ENCODE measurements at places on chromosomes 2 and 18. TPM values are rescaled to one million over a fixed set of nuclear protein-coding genes. Genes with fewer than 3 reads are reported as not detected.

MREG gene
- total RNA-seq = 21.8 TPM

GRCh38 chr18:64734063-64734462 is 585.2 kb upstream of the LINC00305 start:
- no peak for DNase-seq
- no peaks in the 10 kb centered on the region for H3K4me1 ChIP-seq
- no peak overlapping the region for H3K4me3 ChIP-seq
- H3K27me3 ChIP-seq = no peaks in the 10 kb centered on the region
- no peak overlapping the region for H3K27ac ChIP-seq
- no peaks in the 10 kb centered on the region for H3K36me3 ChIP-seq

DNA sequence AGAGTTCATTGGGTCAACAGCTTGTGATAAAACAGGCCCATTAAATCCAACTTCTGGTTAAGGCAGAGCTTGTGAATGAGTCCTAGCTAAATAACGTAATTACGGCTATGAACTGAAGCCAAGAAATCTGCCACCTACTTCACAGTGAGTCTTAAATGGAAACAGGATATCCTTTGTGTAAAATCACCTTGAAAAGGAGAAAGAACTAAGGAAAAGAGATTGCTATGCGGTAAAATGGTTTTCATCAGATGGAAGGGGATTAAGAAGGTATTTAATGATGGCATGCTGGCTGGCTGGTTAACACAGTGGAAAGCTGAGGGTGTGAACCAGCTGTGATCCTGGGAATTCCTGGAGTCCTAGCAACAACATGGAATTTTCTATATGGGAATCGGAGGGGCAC is 156.6 kb downstream of the DOK6 start:
- H3K36me3 ChIP-seq = no peaks in the 10 kb centered on the region
- no peak for DNase-seq
- no peak overlapping the region for H3K27ac ChIP-seq
- no peak overlapping the region for H3K4me3 ChIP-seq
- no peaks in the 10 kb centered on the region for H3K4me1 ChIP-seq

- peaks cover 6% of the 10 kb centered on the region for H3K36me3 ChIP-seq
- no peak overlapping the region for H3K4me3 ChIP-seq
- DNase-seq = no peak
- H3K4me1 ChIP-seq = no peaks in the 10 kb centered on the region
- H3K27me3 ChIP-seq = no peaks in the 10 kb centered on the region
Observed at GRCh38 chr2:134359367-134360081, 105.7 kb downstream of the MGAT5 start.

CHST9 gene
- 3.0 TPM for total RNA-seq

DNA sequence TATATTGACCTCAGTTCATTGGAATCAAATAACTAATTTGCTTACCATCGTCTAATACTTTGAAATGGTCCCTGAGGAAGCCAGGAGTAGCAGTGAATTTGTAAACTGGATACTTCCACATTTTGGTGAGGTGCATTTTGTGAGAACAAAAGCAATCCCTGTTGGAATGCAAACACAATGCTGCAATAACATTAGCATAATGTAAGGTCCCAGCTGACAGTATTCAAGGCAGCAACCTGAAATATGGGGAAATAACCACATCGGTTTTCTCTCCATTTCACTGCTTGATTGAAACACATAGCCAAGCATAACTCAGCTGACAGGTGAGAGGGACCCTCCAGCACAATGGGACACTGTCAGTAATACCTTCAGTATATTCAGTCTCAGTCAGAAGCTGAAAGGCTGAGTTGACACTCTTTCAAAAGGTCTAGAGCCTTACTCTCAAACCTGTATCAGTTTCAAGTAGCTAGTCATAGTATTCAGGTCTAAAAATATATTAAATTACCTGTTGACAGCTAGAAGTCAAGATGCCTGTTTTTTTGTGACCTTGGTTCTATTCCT is 1311.9 kb upstream of the NRXN1 start:
- H3K27me3 ChIP-seq = no peaks in the 10 kb centered on the region
- DNase-seq = no peak
- peak overlapping the region; percentile 45 for H3K27ac ChIP-seq
- H3K36me3 ChIP-seq = no peaks in the 10 kb centered on the region

- no peaks in the 10 kb centered on the region for H3K4me1 ChIP-seq
- H3K27ac ChIP-seq = no peak overlapping the region
- H3K27me3 ChIP-seq = no peaks in the 10 kb centered on the region
Observed at GRCh38 chr2:134348760-134349159, 94.9 kb downstream of the MGAT5 start.

DNA sequence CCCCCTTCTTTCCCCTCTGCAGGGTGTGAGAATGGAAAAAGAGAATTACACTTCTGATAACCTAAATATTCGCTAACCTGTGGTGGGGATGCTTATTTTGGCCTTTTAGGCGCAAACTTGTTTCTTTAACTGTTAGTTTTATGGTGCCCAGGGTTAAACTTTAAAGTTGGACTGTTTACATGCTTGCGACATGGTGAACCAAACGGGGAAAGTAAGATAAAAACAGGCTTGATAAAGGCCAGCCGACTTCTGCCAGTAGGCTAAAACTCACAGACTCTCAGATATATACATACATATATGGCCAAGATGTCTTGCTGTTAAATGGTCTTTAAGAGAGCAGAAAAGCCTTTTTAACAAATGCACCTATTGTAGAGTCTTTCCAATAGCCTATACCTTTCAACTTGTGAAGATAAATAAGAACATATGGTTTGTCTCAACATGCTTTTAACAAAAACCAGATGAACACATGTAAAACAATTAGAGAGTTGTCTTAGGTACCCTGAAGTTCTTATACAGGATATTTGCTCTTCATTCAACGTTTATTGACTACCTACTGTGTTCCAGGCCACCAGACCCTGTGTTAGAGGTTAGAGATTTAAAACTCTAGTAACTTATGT is 29.0 kb downstream of the PRKCE start:
- H3K36me3 ChIP-seq = no peaks in the 10 kb centered on the region
- H3K4me1 ChIP-seq = peaks cover 2% of the 10 kb centered on the region
- DNase-seq = no peak
- H3K27ac ChIP-seq = no peak overlapping the region
- no peak overlapping the region for H3K4me3 ChIP-seq

- no peak overlapping the region for H3K4me3 ChIP-seq
- DNase-seq = no peak
- H3K27me3 ChIP-seq = no peaks in the 10 kb centered on the region
- H3K27ac ChIP-seq = no peak overlapping the region
Observed at GRCh38 chr2:12091201-12091806, 344.9 kb downstream of the LPIN1 start.

- no peaks in the 10 kb centered on the region for H3K27me3 ChIP-seq
- H3K27ac ChIP-seq = no peak overlapping the region
- H3K36me3 ChIP-seq = no peaks in the 10 kb centered on the region
- H3K4me1 ChIP-seq = peaks cover 2% of the 10 kb centered on the region
Observed at GRCh38 chr2:23399674-23400261, 14.8 kb downstream of the KLHL29 start.

DNA sequence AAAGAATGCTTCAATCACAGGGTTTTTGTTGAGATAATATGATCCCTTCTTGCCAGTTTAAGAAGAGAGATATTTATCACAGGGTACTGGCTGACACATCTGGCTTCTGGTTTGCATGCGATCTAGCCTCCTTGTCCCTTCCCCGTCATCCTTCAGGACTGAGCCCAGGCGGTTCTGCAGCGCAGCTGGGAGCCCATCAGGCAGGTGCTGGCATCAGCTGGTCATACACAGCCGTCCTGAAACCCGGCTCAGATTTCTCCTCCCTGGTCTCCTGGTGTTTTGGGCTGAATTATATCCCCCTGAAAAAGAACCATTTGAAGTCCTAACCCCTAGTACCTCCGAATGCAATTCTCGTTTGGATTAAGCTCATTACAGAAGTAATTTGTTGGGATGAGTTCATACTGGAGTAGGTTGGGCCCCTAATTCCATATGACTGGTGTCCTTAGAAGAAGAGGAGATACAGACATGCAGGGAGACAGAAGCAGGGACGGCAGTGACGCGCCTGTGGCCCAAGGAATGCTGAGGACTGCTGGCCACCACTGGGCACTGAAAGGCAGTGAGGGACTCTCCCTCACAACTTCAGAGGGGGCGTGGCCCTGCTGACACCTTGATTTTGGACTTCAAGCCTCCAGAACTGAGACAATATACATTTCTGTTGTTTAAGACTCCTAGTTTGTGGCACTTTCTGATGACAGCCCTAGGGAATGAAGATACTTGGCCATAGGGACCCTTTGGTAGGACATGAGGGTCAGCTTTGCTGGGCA is 83.9 kb upstream of the ODC1 start:
- no peak for DNase-seq
- H3K4me3 ChIP-seq = no peak overlapping the region
- H3K27ac ChIP-seq = no peak overlapping the region

GRCh38 chr18:72601481-72601880 is 57.3 kb upstream of the CBLN2 start:
- no peaks in the 10 kb centered on the region for H3K4me1 ChIP-seq
- H3K4me3 ChIP-seq = no peak overlapping the region
- DNase-seq = no peak
- no peak overlapping the region for H3K27ac ChIP-seq

DNA sequence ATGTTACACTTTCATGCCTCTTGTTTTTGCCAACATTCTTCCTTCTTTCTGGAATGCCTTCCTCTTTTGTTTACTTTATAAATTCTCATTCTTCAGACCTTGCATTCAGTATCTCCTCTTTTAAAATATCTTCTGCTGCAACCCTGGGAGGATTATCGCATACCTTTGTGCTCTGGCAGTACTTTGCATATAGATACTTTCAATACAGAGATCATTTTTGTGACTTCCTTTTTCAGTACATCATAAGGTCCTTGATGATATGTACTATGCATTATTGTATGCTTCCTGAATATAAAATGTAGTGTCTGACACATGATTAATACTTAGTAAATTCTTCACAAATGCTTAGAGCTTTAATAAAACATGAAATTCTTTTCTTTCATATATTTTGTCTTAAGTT is 538.7 kb downstream of the TRIB2 start:
- no peak overlapping the region for H3K27ac ChIP-seq
- no peaks in the 10 kb centered on the region for H3K4me1 ChIP-seq
- H3K4me3 ChIP-seq = no peak overlapping the region
- H3K27me3 ChIP-seq = no peaks in the 10 kb centered on the region

DNA sequence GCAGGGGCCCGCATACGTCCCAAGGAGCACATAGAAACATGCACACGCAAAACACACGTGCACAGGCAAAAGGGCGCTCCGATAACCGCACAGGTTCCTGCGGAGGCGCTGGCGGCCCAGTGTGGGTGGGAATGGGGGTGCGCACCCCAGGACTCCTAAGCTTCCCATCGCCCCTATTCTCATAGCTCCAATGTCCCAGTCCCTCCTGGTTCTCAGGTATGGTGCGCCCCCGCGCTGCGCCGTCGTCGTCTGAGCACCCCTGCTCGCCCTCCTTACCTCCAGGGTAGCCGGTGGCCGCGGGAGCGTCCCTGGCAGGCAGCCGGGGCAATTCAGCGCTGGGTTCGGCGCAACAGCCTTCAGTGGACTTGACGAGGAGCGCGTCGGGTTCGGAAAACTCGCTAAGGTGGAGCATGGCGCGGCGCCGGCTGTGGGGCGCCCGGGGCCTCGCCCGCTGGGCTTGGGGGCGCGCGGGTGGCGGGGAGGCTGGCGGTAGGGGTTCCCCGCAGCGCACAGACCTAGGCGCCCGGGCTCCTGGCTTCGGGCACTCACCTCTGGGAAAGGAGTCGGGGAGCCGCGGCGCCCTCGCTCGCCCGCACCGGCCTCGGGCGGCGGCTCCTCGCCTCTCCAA is 328 bp downstream of the EGR4 start:
- H3K4me1 ChIP-seq = no peaks in the 10 kb centered on the region
- H3K27ac ChIP-seq = no peak overlapping the region
- peaks cover 35% of the 10 kb centered on the region for H3K27me3 ChIP-seq
- H3K4me3 ChIP-seq = peak overlapping the region; percentile 80
- no peak for DNase-seq

ZEB2 gene
- 1.2 TPM for total RNA-seq

ATP8B1 gene
- total RNA-seq = 0.53 TPM

- DNase-seq = no peak
- no peaks in the 10 kb centered on the region for H3K4me1 ChIP-seq
- no peaks in the 10 kb centered on the region for H3K36me3 ChIP-seq
- H3K27ac ChIP-seq = no peak overlapping the region
- no peak overlapping the region for H3K4me3 ChIP-seq
Observed at GRCh38 chr2:210591663-210592062, 35.3 kb downstream of the CPS1 start.

- H3K4me1 ChIP-seq = no peaks in the 10 kb centered on the region
- no peak for DNase-seq
- no peak overlapping the region for H3K27ac ChIP-seq
- no peaks in the 10 kb centered on the region for H3K27me3 ChIP-seq
- H3K4me3 ChIP-seq = no peak overlapping the region
Observed at GRCh38 chr2:146730882-146731281, 1113.9 kb upstream of the ACVR2A start.

ABCG5 gene
- not detected for total RNA-seq

DNA sequence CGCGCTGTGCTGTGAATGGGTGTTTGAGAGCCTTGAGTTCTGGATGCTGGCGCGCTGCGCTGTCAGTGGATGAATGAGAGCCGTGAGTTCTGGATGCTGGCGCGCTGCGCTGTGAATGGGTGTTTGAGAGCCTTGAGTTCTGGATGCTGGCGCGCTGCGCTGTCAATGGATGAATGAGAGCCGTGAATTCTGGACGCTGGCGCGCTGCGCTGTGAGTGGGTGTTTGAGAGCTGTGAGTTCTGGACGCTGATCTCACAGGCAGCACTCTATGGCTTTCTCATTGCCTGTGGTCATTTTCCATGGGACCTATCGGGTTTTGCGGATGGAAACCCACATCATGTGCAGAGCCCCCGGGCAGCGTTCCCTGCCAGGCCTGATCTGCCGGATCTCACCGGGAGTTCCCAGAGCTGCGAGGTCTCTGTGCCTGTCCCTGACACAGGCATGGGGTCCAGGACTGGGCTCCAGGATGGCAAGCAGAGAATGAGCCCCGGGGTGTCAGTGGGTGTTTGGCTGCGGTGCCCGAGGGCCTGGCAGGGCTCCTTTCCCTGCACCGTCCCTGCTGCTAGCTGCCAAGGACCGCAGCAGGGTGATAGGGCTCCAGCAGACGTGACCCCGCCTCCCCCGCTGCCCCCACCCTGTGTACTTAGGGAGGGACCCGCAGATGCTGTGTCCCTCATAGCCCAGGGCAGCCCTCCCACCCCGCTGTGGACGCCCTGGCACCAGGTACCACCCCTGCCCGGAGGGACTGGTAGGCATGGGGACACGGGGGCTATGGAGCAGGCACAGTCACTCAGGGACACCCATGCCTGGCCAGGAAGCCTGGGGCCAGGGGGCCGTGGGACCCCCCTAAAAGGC is 9.7 kb downstream of the PDCD1 start:
- no peak overlapping the region for H3K27ac ChIP-seq
- H3K4me3 ChIP-seq = no peak overlapping the region
- no peaks in the 10 kb centered on the region for H3K4me1 ChIP-seq
- peak; percentile 23 for DNase-seq
- no peaks in the 10 kb centered on the region for H3K36me3 ChIP-seq
- peaks cover 2% of the 10 kb centered on the region for H3K27me3 ChIP-seq

GRCh38 chr2:179332903-179333302 is 68.3 kb upstream of the SESTD1 start:
- H3K4me3 ChIP-seq = no peak overlapping the region
- H3K27me3 ChIP-seq = no peaks in the 10 kb centered on the region
- H3K36me3 ChIP-seq = no peaks in the 10 kb centered on the region
- no peak for DNase-seq

TAF4B gene
- 20.4 TPM for total RNA-seq

ZNF385B gene
- 3.0 TPM for total RNA-seq

Measured in H9 (cell line).